ENCODE measurements at places on chromosomes 6 and 20.

GRCh38 chr20:38418509-38419204 lies 16.5 kb downstream of the SNHG17 start:
- no peak for DNase-seq

GRCh38 chr20:33915726-33916331 lies 77.9 kb upstream of the RALY start:
- peak; percentile 25 for DNase-seq

DNA sequence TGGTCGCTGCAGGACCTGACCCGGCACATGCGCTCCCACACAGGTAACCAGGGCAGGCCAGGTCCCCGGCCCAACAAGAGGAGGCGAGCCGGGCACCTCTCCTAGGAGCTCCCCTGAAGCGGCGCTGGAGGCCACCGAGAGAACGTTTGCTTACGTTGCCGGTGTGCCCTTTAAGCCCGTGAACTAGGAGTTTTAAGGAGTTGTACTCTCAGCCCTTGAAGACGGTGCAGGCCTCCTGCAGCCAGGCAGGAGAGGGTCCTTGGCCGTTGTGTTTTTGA lies 65.9 kb downstream of the SSR1 start:
- DNase-seq = no peak

GRCh38 chr20:11712639-11713160 lies 205.0 kb upstream of the BTBD3 start:
- no peak for DNase-seq

Data from stimulated activated CD8-positive, alpha-beta memory T cell treated with anti-CD3 and anti-CD28 coated beads, Interleukin-7, amount 100 ng/mL, for 1 hour (primary cell).